ENCODE measurements at places on chromosomes 13 and 19.

DNA sequence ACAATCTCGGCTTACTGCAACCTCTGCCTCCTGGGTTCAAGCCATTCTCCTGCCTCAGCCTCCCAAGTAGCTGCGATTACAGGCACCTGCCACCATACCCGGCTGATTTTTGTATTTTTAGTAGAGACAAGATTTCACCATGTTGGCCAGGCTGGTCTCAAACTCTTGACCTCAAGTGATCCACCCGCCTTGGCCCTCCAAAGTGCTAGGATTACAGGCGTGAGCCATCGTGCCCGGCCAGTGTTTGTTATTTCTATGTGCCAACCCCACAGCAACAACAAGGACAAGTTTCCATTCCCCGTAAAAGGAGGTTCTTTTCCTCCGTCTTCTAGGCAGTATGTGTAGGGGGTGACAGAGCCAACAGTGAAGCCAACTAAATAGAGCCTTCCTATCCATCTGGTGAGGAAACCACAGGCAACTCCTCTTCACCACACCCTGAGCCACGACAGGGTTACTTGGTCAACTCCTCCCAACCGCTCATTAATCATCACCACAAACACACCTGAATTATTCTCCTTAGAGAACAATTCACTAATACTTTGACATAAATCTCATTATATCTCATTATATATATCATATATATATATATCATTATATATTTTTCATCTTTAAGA lies 25.5 kb downstream of the FOXO1 start:
- DNase-seq: no peak

GRCh38 chr19:50537769-50538230 lies 24.1 kb upstream of the ASPDH start:
- peak; percentile 73 for DNase-seq

DNA sequence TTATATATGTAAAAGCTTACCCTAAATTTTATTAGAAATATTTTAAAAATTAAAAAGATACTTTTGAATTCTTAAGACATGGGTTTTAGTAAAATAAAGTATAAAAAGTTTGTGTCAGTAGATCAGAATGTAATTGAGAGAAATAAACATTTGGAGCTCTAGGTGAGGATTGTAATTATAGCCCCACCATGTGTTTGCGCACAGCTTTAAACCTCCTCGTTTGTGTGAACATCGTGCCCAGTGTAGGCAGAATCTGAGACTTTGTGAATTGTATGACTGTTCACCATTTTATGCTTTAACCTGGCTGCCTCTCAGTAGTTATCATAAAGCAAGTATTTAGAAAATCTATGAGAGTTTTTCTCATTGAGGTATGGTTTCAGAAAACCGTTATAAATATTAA lies 29.1 kb downstream of the CUL4A start:
- DNase-seq: no peak

- no peak for DNase-seq
Observed at GRCh38 chr19:11106477-11106876, 17.2 kb downstream of the LDLR start.

- DNase-seq: peak; percentile 100
Observed at GRCh38 chr19:1205114-1206099, at the start of gene STK11. Gene STK11 (plus strand): TSS chr19:1205778. CDS start chr19:1206914, 1,136 bp downstream.
